ENCODE measurements at places on chromosomes 5 and 9.
A peak's percentile ranks its signal among the peaks of the same experiment; 100 is the strongest.

GRCh38 chr9:86667307-86667706 lies 280.0 kb downstream of the GAS1 start:
- no peak for DNase-seq

GRCh38 chr5:16000056-16000455 lies 179.5 kb downstream of the MARCHF11 start:
- no peak for DNase-seq

DNA sequence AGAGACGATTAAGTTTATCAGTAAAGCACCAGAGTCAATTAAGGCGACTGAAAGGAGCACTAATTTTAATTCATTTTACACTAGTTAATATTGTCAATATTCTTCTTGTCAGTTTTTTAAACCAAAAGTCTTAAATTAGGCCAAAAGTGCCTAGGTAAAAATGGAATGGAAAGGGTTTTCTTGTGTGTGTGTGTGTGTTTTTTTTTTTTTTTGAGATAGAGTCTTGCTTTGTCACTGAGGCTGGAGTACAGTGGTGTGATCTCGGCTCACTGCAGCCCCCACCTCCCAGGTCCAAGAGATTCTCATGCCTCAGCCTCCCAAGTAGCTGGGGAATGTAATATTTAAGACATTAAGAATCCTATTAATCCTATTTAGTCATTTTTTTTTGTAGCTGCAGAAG lies 3.1 kb upstream of the APC start:
- no peak for DNase-seq

GRCh38 chr5:173913686-173914321 lies 25.7 kb downstream of the CPEB4 start:
- DNase-seq = no peak

DNA sequence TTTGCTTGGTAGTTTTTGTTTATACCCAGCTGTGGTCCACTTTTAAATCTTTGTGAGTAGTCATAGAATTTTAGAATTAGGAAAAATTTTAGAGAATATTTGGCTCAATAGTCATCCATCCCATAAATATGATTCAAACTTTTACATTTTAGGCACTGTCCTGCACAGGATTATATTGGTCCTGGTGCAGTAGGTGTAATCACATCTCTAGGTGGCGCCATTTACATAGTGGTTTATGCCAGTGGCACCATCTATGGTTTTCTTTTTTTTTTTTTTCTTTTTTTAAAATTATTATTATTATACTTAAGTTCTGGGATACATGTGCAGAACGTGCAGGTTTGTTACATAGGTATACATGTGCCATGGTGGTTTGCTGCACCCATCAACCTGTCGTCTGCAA lies 260.7 kb upstream of the KCNN2 start:
- DNase-seq = peak; percentile 67

- no peak for DNase-seq
Observed at GRCh38 chr9:95515272-95516113, 1.3 kb downstream of the PTCH1 start.

GRCh38 chr5:78995521-78996007 lies 10.5 kb upstream of the ARSB start:
- no peak for DNase-seq

GRCh38 chr5:125883223-125883622 lies 540.0 kb upstream of the GRAMD2B start:
- peak; percentile 90 for DNase-seq

- peak; percentile 83 for DNase-seq
Observed at GRCh38 chr5:13632676-13633075, 311.8 kb downstream of the DNAH5 start.

GRCh38 chr5:14270209-14270702 lies 127.1 kb downstream of the TRIO start:
- DNase-seq = peak; percentile 68

DNA sequence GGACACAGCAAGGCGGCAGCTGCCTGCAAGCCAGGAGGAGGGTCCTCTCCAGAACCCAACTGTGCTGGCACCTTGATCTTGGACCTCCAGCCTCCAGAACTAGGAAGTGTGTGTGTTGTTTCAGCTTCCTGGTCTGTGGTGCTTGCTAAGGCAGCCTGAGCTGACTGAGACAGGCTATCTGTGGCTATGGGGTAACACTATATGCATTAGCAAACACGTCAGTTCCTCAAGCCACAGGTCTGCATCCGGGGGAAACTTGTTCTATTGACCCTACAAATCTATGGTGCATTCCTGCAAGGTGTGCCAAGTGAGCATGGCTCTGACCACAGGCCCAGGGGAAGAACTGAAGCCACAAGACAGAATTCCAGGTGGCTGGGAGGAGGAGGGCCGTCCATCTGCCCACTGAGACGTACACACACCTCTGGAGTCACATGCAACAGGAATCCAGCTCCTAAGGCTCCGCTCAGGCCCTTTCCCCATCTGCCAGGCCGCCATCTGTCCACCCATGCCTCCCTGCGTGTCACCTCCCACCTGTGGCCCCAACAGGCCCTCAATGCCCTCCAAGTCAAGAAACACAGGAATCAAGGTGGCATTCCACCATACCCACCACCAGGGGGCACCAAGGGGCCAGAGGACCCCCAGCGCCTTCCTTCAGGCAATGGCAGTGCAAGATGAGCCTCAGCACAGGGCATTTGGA lies 174.9 kb downstream of the ROR2 start:
- peak; percentile 46 for DNase-seq

DNA sequence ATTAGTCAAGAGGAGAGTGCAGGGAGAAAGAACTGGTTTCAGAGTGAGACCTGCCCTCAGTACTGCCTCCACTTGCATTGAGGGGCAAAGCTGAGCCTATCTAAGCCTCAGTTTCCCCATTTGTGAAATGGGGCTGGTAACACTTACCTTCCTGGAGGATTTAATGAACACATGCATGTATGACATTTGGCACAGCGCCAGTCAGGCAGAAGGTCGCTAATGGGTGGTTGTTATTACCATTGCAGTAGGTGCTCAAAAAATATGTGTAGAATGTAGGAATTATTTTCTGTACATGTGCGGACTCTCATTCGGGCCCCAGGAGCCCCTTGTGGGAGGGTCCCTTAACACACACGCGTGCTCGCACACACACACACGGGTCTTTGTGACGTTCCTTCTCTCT lies 10.9 kb downstream of the FAT2 start:
- DNase-seq = no peak

- no peak for DNase-seq
Observed at GRCh38 chr5:44932922-44933585, 124.3 kb downstream of the MRPS30 start.

DNA sequence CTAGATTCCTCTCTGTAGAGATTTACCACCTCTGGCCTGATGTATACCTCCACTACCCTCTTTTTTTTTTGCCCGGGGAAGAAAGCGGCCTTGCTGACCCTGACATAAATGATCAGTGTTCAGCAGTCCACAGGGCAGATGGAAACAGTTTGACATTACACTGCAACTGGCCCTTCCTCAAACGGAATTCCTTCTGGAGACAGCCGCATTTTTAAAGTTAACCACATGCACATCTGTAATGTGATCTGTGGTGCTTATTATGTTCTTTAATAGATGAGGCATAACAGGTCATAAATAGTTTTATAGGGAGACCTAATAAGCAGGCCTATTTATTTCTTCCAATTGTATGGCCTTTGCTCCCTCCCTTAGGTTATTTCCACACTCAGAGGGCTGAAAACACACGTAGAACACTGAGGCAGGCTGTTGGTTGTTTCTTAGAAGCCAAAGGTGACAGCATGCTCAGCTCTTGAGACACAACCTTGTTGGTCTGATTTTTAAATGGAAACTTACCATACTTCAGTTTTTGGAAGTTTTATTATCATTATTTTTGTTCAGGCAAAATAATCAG lies 84.0 kb upstream of the APC start:
- no peak for DNase-seq

DNA sequence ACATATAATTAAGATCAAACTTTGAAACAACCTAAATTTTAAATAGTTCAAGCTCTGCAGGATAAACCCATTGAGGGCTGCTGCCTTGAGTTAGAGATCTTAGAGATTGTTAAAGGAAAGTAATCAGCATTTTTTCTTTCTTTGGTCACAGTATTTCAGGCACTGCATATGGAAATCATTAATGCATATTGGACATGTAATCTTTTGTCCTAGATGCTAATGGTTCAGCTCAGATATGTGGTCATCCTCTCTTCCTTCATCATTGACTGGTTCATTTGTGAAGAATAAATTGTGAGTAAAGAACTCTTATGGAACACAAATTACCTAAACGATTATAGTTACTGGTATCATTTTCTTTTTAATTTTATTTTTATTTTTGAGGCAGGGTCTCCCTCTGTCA lies 82.0 kb upstream of the PRLR start:
- no peak for DNase-seq

- DNase-seq = no peak
Observed at GRCh38 chr5:154701181-154701580, 54.0 kb upstream of the LARP1 start.

DNA sequence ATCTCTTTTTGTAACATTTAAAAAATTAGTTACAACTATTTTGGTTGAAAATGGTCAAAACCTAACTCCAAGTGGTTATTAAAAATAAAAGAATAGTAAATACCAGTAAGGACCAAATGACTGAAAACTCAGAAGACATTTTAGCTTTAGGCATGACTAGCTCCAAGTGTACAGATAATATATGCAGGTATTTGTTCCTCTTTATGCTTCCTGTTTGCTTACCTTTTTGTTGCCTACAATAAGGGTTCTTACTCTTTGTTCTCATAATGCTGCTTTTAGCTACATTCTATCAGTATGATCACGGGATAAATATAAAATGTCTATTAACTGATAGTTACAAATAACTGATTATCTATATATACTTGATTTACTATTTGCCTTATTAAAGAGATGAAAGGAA lies 259.6 kb downstream of the CDH12 start:
- DNase-seq = no peak

DNA sequence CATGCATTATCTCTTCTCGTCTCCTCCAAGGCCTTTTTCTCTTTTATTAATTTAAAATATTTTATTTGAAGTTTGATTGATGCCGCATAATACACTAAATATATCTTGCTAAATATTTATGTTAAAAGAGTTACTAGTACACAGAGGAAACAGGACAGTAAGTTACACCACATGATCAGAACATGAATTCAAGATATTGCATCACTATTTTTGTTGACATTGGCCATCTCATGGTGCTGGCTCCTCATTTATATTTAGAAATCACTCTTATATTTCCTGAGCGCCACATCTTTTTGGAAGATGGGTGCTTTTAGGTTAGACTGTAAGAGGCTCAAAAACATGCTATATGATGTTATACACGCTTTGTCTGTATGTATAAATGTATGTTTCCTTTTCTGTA lies 23.0 kb downstream of the SPEF2 start:
- no peak for DNase-seq

GRCh38 chr5:127650022-127650421 lies 1.1 kb downstream of the CTXN3 start:
- no peak for DNase-seq

GRCh38 chr5:864492-865167 lies 13.8 kb upstream of the ZDHHC11 start:
- no peak for DNase-seq

DNA sequence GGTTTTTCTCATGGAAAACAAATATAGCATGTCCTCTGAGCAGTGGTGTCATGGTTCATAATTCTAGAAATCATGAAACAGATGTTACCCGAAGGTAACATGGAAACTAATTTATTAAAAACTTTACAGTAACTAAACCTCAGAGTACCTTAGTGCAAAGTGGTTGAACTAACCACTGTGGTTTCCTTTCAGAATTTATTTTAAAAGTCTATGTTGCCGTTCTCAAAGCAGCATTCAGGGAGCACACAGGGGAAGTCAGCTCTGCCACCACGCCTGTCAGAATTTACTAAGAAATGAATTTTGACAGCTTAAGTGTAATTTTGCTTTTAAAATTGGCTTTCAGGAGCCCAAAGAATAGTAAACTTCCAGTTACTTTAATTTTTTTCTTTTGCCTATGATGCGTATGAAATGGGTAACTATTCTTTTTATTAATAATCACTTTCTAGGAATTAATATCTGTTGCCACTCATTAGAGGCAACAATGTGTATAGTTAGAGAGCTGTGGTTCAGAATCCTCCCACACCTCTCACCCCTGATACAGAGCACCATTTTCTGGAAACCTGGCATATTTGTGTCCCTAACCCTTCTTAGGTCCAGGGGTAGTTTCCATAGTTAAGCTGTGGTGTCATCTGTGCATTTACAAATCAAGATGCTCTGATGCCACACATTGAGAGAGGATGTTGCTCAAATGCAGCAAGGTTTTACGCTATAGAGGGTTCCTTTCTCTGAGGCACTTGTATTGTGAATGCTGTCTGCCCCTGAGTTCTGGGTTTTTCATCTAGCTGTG lies 202.6 kb downstream of the ZSWIM6 start:
- DNase-seq = no peak

GRCh38 chr5:93603793-93604643 lies 21.0 kb downstream of the NR2F1 start:
- DNase-seq = peak; percentile 35

DNA sequence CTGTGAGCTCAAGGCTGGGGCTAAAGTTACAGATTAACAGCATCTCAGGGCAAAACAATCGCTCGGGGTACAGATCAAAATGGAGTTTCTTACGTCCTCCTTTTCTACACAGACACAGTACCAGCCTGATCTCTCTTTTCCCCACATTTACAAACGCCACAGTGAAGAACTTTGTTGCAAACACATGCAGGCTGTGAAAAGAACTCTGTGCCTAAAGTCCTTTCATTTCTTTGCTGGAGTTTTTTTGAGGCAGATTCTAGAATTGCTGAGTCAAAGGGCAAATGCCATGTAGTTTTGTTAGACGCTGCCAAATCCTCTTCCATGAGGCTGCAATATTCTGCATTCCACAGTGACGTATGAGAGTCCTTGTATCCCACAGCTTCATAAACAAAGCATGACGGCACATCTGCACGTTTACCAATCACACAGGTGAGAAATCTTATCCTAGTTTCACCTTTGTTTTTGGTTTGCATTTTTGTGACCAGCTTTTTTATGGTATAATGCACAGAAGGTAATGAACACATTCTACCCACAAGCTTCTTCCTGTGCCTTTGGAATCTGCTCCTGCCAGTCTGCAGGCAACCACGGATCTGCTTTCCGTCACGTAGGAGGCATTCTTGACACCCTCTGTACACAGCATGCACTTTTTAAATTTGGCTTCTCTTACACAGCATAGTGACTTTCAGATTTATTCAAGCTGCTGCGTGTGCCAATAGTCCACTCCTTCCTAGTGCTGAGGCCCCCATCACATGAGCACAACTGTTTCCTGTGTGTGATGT lies 44.6 kb upstream of the LPCAT1 start:
- peak; percentile 87 for DNase-seq

- DNase-seq = no peak
Observed at GRCh38 chr9:134795446-134795845, 85.2 kb upstream of the FCN2 start.

- no peak for DNase-seq
Observed at GRCh38 chr5:38297830-38298608, 39.7 kb downstream of the EGFLAM start.

DNA sequence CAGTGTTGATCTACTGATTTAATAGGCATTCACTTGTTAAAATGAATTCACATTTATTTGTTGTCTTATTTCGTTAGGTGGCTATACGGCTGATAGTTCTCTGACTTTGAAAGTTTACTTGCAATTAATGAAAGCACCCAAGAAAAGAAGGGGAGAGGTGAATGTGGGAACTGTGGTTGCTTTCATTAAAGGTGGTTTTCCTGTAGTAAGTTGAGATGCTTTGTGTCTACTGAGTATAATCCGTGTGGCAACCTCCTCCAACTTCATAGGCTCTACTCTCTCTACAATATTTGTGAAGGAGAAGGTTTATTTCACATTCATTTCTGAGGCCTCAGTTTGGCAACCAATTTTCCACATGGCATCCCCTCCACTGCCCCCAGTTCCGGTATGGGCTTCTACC lies 12.8 kb upstream of the MACIR start:
- DNase-seq = no peak

- DNase-seq = peak; percentile 27
Observed at GRCh38 chr5:59660737-59661136, 232.8 kb downstream of the PDE4D start.

Data from epithelial cell of esophagus (primary cell).